ENCODE measurements at places on chromosomes 2 and 18. TPM values are rescaled to one million over a fixed set of nuclear protein-coding genes. Genes with fewer than 3 reads are reported as not detected.

The NEU4 gene
- total RNA-seq, result 0.36 TPM

The EPB41L5 gene
- 2.5 TPM for total RNA-seq

The GALNT14 gene
- total RNA-seq, result 0.44 TPM

DNA sequence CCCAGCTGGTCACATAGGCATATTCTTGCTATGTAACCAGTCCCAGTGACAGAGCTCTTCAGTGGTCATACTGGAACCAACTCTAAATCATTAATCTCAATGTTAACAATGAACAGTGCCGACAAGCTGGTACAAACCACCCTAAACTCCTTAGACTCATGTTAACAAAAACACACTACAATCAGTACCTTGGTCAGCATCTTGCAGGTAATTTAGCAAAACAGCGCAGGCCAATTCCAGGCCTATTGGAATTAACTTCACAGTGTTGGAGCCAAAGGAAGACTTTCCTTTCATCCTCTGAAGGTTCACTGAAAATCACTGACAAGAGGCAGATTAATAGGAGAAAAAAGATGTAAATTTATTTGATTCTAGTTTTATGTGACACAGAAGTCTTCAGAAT is 396.4 kb downstream of the PIK3C3 start:
- H3K4me1 ChIP-seq, result no peaks in the 10 kb centered on the region
- no peaks in the 10 kb centered on the region for H3K27me3 ChIP-seq
- H3K4me3 ChIP-seq, result no peak overlapping the region
- DNase-seq, result no peak

GRCh38 chr2:97900806-97901205 is 94.9 kb downstream of the TMEM131 start:
- peaks cover 30% of the 10 kb centered on the region for H3K36me3 ChIP-seq
- no peaks in the 10 kb centered on the region for H3K27me3 ChIP-seq
- no peak for DNase-seq
- H3K4me1 ChIP-seq, result peaks cover 4% of the 10 kb centered on the region
- no peak overlapping the region for H3K4me3 ChIP-seq
- no peak overlapping the region for H3K27ac ChIP-seq

Data from activated CD4-positive, alpha-beta memory T cell treated with anti-CD3 and anti-CD28 coated beads for 36 hours (primary cell).